Activated naive CD8-positive, alpha-beta T cell treated with anti-CD3 and anti-CD28 coated beads for 36 hours (primary cell): ENCODE measurements at places on chromosomes 16 and 17.
A peak's percentile ranks its signal among the peaks of the same experiment; 100 is the strongest.

- H3K27ac ChIP-seq: no peak overlapping the region
- no peak overlapping the region for H3K4me3 ChIP-seq
- DNase-seq: no peak
- H3K27me3 ChIP-seq: no peaks in the 10 kb centered on the region
Observed at GRCh38 chr16:53991754-53992378, 287.9 kb downstream of the FTO start.

DNA sequence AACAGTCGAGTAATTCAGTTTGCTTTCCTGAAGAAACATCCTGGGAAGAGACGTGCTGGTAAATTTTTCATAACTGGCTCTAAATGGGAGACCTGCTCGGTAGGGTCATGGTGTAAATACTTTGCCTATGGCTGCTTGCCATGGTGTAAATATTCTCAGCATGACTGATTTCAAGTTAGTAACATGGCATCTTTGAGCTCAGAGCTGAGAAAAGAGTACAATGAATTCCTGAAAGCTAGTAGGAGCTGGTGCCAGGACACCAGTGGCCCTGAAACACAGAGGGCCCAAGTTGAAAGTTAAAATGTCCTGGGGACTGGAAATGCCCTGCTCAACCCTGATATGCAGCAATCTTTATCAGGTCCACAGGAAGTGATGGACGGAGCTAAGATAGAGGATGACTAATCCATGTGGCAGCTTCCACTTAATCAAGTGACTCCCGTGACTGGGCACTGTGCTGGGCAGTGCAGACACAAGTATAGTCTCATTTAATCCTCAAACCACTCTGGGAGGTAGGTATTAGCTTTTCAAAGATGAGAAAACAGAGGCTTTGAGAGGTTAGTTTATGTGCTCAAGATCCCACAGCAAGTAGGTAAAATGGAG lies 130.1 kb upstream of the ADAMTS18 start:
- H3K27me3 ChIP-seq: peaks cover 22% of the 10 kb centered on the region
- no peaks in the 10 kb centered on the region for H3K36me3 ChIP-seq
- H3K27ac ChIP-seq: no peak overlapping the region
- H3K4me1 ChIP-seq: no peaks in the 10 kb centered on the region

DNA sequence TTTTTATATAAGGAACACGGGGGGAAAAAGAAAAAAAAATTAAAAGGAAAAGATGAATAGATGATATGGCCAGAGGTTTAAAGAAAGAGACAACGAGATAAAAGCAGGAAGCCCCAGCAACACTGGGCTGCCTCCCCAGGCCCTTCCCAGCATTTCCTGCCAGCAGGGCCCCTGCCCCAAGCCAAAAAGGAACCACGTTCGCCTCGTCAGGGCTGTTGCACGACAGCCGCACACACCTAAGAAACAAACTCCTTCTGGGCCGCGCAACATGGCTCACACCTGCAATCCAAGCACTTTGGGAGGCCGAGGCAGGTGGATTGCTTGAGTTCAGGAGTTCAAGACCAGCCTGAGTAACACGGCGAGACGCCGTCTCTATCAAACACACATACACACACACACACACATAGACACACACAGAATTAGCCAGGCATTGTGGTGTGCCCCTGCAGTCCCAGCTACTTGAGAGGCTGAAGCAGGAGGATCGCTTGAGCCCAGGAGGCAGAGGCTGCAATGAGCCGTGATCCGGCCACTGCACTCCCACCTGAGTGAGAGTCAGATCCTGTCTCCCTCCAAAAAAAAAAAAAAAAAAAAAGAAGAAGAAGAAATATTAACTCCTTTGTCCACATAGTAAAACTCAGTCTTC lies 83.0 kb downstream of the ANKRD11 start:
- H3K4me1 ChIP-seq: peaks cover 83% of the 10 kb centered on the region
- peak overlapping the region; percentile 62 for H3K4me3 ChIP-seq
- peaks cover 28% of the 10 kb centered on the region for H3K36me3 ChIP-seq
- H3K27ac ChIP-seq: peak overlapping the region; percentile 89
- H3K27me3 ChIP-seq: no peaks in the 10 kb centered on the region

DNA sequence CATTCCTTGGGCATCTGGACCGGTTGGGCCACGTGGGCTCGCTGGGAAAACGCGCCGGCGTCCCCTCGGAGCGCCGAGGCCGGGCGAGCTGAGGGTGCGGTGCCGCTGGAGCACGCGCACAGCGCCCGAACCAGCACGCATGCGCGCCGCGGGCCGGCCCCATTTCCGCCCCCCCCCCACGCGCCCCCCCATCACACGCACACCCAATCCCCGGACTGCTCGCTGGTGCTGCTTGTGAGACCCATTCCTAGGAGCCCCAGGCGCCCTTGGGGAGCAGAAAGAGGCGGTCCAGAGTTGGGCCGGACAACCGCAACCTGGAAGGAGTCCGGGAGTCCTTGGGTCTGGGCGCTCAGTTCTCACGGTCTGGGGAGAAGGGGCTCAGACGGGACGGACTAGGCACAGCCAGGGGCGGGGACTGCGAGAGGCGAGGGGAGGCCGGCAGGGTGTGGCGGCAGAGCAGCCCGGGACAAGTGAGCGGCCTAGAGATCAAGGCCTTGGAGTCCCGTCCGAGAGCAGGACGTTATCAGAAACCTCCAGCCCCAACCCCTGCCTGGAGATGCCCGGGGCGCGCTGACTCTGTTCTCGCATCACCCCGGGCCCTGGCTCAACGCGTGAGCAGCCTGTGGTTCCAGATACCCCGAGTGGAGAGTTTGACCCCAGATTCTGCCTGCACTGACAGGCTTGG lies 6.0 kb upstream of the CBX8 start:
- peaks cover 89% of the 10 kb centered on the region for H3K27me3 ChIP-seq
- H3K4me1 ChIP-seq: peaks cover 46% of the 10 kb centered on the region
- H3K4me3 ChIP-seq: no peak overlapping the region
- H3K27ac ChIP-seq: no peak overlapping the region
- DNase-seq: no peak

- no peak overlapping the region for H3K4me3 ChIP-seq
- peaks cover 1% of the 10 kb centered on the region for H3K36me3 ChIP-seq
- no peak for DNase-seq
- H3K27ac ChIP-seq: no peak overlapping the region
Observed at GRCh38 chr17:40312131-40312731, 3.3 kb downstream of the RARA start.
